Activated effector memory CD4-positive, alpha-beta T cell treated with Interleukin-2 at 50 U/mL for 16 hours (primary cell): ENCODE measurements at places on chromosomes 11 and 22.

DNA sequence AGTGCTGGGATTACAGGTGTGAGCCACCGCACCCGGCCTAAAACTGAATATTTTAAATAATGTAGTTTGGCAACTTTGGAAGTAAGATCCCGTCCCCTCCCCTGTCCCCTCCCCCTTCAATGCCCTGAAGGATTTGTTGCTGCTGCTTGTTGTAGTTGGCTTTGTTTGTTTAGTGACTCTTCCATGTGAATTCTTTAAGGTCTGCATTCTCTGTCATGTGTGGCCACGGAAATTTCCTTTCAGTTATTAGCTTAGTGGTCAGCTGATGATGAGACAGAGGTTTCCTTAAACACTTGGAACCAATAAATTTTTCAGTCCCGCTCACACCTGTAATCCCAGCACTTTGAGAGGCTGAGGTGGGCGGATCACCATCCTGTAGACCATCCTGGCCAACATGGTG is 109.9 kb downstream of the MPPED1 start:
- no peak for DNase-seq

DNA sequence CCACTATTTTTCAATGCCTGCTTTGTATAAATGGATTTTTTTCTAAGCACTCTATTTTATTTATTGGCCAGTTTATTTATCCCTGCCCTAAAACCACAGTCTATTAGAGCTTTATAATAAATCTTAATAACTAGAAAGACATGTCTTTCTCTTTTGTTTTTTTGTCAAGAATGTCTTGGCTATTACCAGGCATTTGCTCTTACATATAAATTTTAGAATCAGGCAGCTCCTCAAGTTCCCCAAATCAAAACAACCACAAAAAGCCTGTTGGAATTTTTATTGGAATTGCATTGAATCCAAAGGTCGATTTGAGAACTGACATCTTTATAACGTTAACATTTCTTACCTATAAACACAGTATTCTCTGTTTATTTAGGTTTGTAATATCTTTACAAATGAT is 85.8 kb upstream of the SC5D start:
- DNase-seq: no peak

GRCh38 chr11:96815236-96815635 is 425.4 kb downstream of the JRKL start:
- DNase-seq: no peak

DNA sequence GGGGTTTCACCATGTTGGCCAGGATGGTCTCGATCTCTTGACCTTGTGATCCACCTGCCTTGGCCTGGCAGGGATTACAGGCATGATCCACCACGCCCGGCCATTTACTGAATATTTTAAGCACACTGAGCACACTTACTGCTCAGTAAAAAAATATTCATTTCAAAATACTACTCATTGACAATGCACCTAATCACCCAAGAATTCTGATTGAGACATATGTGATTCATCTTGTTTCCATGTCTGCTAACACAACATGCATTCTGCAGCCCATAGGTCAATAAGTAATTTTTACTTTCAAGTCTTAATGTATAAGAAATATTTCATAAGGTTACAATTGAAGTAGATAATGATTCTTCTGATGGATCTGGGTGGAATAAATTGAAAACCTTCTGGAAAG is 4.2 kb upstream of the OR52J3 start:
- DNase-seq: no peak

DNA sequence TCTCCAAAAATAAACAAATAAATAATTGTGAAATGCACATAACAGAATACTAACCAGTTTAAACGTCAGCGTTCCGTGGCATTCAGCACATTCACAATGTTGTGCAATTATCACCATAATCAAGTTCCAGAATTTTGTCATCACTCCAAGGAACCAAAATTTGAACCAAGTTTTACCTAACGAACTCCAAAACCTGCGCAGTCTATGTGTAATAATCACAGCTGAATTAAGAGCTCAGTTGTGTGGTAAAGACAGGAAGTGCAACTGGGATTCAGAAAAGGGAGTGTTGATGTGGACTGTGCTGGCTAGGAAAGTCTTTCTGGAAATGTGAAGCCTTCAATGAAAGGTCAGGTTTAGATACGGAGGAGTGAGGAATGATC is 5.4 kb upstream of the MCAM start:
- DNase-seq: no peak

DNA sequence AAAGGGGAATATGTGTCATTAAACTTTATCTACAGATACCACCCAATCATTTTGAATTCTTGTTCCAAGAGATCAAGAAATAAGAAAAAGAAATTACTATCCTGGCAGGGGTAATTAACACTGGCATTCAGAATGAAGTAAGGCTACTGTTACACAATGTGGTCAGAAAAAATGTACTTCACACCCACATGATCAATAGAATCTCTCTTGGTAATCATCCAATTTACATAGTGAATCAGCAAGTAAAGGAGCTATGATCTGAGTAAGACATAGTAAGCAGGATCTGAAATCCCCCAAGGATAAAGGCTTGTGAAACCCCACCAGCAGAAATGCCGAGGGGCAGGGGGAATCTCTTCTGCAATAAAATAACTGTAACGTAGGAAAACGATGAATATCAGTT is 466.5 kb downstream of the FAM181B start:
- no peak for DNase-seq

- DNase-seq: no peak
These were observed 163.3 kb downstream of the CEP164 start for GRCh38 chr11:117490911-117491310.

GRCh38 chr11:10208131-10208575 is 85.9 kb downstream of the SBF2 start:
- DNase-seq: no peak

- no peak for DNase-seq
These were observed 11.4 kb upstream of the ADSL start for GRCh38 chr22:40334899-40335298.

GRCh38 chr11:114216796-114217180 is 79.4 kb upstream of the NNMT start:
- DNase-seq: no peak

- no peak for DNase-seq
These were observed 18.3 kb downstream of the RGL4 start for GRCh38 chr22:23709107-23709506.

DNA sequence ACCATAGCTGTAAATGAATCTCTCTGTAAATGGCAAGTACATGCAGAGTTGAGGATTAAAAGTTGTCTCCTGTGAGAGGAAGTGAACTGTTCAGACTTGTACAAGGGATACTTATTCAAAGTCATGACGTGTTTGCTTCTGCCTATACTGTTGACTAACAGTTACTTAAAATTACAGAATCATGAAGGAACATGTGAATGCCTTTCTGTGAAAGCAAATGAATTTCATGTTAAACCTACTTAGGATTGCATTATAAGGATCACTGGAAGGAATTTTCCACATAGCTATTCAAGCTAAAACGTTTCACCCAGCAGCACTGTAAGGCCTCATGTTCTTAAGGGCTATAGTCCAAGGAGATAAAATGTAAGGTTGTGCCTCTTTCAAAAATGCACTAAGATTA is 93.4 kb upstream of the BIRC3 start:
- no peak for DNase-seq

- DNase-seq: no peak
These were observed 55.4 kb downstream of the LIF start for GRCh38 chr22:30191040-30191701.

GRCh38 chr11:22666688-22667439 is 453 bp downstream of the GAS2 start:
- DNase-seq: no peak

GRCh38 chr11:115652094-115652493 is 147.9 kb upstream of the CADM1 start:
- no peak for DNase-seq

DNA sequence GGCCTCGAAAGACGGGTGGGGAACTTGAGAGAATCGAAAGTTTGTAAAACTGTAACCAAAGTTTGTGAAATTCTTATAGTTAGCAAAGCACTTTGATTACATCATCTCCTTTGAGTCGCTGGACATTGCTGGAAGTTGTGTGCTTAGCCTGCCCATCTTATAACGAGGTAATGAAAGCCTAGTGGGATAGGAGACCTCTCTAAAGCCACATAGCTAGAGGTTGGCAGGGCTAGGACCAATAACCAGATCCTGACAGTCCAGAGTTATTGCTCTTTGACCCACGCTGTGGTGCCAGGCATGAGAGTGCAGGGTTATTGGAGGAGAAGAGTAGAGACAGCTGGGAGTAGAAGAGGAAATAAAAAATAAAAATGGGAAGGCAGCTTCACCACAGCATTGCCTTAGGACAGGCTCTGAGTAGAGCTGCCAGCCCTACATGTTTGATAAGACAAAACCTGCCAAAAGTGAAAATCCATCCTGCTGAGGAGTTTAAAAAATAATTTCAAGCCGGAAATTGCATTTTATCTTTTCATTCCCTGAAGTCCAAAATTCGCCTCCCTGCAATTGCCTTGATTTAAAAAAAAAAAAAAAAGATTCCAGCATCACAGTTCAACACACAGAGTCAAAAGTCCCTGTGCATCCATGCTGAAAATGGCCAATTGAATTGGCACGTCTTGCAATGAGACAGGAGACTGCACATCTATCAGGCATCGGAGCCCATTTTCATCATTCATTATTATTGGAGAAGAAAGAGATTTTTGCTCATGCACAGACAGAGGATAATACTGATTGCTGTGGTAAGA is 225.5 kb upstream of the POU2AF2 start:
- DNase-seq: no peak

DNA sequence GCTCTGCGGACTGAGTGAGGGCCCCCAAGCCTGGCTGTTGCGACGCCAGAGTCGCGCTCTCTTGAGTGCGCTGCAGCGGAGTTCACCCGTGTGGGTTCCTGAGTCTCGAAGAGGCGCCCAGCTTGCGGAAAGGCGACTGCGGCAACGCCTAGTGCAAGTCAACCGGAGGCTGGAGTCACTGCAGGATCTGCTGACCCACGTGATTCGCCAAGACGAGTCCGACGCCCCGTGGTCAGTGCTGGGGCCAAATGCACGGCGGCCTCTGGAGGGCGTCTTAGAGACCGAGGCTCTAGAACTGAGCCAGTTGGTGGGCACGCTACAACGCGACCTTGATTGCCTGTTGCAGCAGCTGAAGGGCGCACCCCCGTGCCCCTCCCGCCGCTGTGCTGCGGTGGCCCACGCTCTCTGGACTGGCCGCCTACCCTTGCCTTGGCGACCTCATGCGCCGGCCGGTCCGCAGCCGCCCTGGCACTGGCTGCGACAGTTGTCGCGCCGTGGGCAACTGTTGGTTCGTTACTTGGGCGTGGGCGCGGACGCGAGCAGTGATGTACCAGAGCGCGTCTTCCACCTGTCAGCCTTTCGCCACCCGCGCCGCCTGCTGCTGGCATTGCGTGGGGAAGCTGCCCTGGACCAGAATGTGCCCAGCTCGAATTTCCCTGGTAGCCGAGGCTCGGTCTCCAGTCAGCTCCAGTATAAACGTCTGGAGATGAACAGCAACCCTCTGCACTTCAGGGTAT is 32.6 kb downstream of the RRP8 start:
- DNase-seq: no peak

DNA sequence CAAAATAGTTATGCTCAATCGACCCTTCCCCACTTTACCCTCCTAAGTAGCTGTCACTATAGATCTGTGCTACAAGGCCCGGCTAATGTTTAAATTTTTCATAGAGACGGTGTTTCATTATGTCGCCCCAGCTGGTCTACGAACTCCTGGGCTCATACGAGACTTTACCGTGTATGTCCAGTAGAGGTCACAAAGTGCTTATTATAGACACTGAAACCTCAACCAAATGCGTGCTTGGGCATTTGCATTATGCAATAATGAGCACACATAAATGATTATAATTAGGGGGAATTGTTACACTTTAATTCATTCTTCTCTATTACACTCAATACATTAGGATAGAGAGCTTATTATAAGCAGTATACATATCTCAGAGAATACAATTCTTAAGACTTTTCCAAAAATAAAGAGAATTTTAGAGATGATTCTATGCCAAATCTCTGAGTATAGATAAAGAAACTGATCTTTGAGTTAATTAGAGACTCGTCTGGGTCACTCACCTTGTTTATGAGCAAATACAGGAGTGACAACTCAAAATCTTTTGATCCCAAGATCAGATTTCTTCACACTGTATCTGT is 12.5 kb upstream of the MRPL16 start:
- DNase-seq: no peak
